ENCODE measurements at places on chromosomes 2 and 18.

DNA sequence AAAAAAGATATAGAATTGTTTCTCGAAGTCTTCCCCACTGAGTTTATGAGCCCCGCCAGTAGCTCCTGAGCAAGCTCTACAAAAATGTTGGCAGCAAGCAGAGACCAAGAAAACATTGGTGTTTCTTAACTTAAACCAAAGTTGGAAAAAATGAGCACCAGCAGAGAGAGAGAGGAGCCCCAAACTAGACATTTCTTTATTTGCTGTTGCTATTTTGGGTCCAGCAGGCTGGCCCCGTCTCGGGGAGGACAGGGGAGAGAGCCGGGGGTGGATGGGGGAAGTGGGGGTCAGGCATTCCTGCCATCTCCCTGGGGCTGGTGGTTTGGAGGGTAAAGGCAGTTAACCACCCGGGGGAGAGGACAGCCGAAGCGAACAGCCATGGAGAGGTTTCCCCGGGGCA lies 113.0 kb downstream of the DYSF start:
- DNase-seq = no peak

- DNase-seq = no peak
Measured at GRCh38 chr2:113077921-113078320, 10.2 kb downstream of the IL1F10 start.

- DNase-seq = no peak
Measured at GRCh38 chr2:65354773-65355172, 77.6 kb downstream of the SPRED2 start.

- DNase-seq = no peak
Measured at GRCh38 chr18:70405052-70405451, 116.2 kb downstream of the SOCS6 start.

DNA sequence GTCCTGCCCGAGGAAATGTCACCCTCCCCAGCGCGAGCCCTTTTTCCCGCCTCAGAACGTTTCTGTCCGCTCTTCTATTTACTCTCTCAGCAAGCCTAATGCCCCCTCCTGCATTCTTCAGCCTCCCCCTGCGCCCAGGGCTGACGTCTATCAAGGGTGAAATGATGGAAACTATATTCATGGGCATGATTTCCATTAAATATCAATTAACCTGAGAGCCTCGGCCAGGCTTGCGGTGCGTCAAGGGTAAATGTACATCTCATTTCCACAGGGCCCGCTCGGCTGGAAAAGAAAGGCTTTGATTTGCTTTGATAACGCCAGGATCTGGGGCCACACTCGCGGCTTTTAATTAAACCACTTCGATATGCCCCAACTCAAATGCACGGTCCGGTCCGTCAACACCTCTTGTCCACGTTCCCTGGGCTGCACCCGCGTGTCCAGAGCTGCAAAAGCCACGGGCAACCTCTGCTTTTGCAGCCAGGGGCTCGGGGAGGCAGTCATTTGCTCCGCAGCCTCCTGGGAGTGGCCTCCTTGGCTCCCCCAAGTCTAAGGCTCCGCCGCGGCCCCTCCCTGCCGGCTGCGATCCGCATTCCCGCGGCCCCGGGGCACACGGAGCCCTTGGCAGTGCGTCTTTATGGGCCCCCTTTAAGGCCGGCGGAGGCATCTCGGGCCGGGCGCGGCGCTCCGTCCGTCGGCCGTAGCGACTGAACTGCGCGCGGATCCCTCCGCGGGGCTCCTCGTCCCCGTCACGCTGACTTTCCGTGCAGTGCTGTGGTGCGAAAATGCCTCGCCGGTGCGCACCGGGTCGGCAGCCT lies at the start of gene HOXD8:
HOXD8 (plus strand) TSS at position 724 of the 815 bp plus-strand sequence. CDS start 662 bp downstream, outside the sequence.
- DNase-seq = peak; percentile 71

DNA sequence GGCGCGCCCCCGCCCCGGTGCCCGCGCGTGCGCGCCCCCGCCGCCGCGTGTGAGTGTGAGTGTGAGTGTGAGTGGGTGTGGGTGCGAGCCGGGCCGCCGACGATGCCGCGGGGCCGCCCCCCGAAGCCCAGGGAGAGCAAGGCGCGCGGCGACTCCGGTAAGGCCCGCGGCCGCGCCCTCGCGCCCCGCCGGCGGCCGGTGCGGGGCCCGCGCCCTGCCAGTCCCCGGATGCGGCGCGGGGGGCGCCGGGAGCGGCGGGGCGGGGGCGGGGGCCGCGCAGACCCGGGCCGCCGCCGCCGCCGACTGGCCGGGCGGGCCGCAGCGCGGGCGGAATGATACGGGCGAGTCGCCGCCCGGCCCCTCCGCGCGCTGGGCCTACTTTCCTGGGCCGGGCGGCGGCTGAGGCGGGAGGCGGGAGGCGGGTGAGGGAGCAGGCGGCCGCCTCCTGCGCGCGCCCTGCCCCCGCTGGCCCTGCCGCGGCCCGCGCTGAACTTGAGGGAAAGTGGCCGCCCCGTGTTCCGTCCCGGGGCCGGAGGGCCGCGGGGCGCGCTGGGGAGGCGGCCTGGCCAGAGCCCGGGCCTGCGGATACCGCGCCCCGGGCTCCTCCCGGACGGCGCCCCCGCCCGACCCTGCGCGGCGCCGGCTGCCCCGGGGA lies at the start of gene ZNF236:
ZNF236 (plus strand) TSS at position 52 of the 655 bp plus-strand sequence; CDS start at position 103, 51 bp downstream.
- DNase-seq = no peak

- DNase-seq = no peak
Measured at GRCh38 chr2:224395620-224396390, 6.1 kb downstream of the FAM124B start.

- DNase-seq = no peak
Measured at GRCh38 chr18:76980663-76981395, 151.8 kb downstream of the MBP start.

DNA sequence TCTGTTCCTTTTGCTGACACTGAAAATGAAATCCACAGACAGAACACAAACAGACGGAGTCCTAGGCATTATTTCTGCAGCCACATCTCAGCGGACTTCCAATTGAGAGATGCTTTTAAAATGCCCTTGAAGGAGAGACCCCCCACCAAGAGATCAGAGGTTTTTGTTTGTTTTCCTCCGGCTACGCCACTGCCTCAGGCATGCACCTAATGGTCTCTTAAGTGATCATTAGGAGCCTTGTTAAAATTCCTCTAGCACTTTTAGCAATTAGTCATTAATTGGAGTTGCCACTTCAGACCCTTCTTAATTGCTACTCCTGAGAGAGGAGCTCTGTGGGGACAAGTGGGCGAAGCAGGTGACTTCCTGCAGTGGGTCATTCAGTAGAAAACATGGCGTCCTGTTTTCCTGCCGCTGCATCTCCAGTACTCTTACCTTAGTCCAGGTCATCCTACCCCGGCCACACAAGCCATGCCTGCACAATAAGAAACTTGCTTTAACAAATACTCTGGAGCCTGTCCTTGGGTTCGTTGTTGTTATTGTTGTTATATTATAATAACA lies 257.7 kb upstream of the CHAC2 start:
- no peak for DNase-seq

DNA sequence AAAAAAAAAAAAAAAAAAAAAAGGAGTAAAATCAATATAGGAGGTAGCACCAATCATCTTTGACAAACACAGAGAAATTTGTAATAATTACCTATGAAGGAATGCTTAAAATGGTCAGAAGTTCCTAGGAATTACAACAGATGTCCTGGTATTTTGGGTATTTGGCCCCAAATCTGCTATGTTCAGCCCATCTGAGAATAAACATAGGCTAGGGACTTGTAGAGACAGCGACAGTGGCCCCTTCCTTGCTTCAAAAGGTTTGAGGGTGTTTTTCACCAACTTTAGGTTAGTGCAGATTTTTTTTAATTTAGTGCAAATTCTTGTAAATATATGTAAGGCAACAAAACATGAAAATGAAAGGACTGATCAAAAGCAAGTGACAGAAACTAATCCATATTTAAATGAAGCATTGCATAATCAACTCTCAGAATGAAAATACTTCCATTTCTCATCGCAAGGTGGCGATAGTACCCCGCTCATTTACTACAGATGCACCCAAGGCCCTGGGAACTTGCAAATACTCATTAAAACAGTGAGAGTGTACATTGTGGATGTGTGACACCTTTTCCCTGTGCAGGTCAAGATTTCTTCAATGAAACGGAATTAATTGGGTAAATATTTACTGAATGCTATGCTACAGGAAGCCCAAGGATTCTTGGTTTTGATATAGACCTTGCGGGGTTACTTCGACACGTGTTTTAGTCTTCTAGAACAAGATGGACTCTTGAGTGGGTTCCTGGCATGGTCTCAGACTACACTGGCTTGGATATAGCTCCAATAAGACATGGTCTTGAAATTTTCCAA lies 44.6 kb downstream of the FAM124B start:
- DNase-seq = peak; percentile 34
